HS-27A (cell line): ENCODE measurements at places on chromosomes 12 and 14.

DNA sequence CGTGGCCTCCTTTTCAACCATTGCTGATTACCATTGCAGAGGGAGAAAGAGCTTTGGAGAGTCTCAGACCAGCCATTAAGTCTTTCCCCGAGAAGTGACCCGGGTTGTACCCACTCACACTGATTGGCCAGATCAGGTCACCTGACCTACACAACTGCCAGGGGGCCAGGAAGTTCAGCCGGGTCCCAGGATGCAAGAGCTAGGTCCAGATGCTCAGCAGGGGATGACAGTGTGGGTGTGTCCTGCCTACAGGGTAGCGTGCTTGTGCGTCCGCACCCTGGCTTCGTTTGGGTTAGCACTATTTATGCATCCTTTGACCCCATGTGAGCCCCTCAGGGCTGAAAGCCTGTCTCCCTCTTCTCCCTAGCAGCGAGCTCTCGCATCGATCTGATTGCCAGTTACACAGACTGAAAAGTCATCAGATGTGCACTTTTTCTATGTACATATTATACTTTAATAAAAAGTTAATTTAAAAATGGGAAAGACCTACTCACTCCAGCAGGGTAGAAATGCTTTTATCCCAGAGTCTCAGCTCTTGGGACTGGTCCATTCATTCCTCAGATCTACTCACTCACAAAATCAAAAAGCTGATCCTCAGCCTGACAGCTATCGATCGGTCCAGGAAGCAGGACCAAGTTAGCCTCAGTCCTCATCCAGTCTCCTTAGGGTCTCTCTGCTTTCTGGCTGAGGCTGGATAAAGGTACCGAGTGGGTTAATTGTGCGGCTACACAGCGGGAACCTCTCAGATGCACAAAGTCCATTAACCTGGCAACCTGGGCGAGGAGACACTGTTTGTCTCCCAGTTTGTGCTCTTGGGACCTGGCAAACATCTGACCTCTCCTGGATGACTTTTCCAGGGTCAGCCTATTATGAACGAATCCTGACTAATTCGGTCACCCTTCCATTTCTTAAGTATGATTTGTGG lies 68.0 kb downstream of the SERPINA3 start:
- DNase-seq = no peak

- peak; percentile 90 for DNase-seq
Observed at GRCh38 chr12:6540181-6540877, 6.0 kb downstream of the GAPDH start.

DNA sequence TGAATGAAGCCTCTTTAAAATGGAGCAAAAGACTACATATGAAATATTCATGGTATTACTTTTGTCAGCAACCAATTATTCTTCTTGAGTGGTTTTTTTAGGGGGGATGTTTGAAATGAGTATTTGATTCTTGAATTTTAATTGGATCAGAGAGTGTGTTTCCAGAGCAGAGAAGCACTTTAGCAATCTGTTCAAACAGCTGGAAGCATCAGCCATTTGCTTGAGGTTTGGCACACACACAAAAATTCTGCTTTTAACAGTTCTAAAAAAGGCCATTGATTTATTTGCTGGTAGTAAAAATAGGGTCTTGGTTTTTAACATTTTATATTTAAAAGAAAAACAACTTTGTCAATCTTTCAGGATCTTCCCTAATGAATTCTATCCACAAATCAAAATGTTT lies 292.7 kb downstream of the LRFN5 start:
- DNase-seq = no peak

GRCh38 chr14:100466111-100466856 lies 120.9 kb downstream of the BEGAIN start:
- no peak for DNase-seq

DNA sequence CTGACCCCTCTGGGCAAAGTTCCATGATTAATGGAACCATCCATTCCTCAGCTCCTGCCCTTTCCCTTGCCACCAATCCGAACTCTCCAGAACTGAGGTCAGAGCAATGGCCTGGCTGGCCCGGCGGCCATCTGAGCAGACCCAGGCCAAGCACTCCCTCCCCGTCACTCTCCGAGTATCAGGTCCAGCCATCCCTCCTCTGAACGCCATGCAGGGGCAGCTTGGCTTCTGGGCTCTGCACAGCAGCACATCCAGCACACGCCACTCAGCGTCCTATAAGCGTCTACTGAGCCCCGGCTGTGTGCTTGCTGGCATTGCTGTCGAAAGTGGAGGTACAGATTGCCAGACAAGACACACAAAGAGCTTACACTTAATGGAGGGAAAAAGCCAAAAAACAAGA lies 34.3 kb upstream of the VWF start:
- no peak for DNase-seq

DNA sequence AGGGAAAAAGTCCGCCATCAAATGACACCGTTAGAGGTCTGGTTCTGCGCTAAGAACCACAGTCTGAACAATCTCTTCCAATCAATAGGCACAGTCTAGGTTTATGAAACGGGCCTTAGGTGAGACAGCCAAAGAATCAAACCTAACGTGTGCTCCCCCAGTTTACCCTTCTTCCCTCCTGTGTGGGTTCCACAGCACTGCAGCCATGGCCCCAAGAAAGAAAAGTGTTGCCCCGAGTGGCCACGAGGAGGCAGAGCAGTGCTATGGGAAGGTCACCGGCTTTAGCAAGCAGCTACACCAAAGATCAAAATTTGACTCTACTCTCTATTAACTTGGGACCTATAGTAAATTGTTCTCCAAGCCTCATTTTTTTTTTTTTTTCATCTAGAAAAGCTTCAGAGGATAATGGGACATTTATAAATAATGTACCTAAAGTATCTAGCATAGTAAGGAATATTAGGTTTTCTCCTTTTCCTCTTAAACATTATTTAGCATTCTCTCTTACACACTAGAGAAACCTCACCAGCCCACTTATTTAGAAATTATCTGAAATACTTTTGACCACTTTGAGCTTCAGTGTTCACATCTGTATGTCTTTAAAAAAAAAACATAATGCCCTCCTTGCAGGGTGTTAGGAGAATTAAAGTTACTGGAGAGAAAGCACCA lies 70.2 kb upstream of the GPHB5 start:
- DNase-seq = no peak

DNA sequence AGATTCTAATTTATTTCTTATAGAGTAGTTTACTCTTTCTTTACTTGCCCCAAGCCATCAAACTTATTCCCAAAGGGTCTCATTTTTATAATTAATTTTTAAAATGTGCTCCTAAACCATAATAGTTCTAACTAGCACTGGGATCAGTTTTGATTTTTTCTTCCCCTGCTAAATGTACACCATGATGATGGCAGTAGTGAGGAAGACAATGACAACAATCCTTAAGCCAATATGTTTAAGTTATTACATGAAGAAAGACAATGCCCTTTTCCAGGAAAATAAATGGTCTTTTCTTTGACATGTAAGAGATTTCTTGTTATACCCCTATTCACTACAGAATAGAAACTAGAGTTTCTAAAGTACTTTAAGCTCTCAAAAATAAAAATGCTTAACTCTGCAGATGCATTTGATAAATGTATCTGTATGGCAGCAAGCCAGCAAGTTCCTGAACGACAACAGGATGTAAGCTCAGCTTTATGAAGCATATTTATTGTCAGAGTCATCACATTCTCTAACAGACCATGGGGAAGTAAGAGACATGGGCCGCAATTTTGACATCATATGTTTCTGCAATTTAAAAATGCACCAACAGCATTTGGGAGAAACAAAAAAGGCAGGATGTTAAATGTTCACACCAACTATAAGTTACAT lies 36.0 kb upstream of the SNX6 start:
- peak; percentile 95 for DNase-seq

GRCh38 chr12:16063726-16064125 lies 152.6 kb downstream of the DERA start:
- DNase-seq = no peak

GRCh38 chr12:92810370-92810769 lies 107.6 kb downstream of the PLEKHG7 start:
- no peak for DNase-seq

- DNase-seq = no peak
Observed at GRCh38 chr12:13242936-13243335, 46.4 kb downstream of the EMP1 start.

DNA sequence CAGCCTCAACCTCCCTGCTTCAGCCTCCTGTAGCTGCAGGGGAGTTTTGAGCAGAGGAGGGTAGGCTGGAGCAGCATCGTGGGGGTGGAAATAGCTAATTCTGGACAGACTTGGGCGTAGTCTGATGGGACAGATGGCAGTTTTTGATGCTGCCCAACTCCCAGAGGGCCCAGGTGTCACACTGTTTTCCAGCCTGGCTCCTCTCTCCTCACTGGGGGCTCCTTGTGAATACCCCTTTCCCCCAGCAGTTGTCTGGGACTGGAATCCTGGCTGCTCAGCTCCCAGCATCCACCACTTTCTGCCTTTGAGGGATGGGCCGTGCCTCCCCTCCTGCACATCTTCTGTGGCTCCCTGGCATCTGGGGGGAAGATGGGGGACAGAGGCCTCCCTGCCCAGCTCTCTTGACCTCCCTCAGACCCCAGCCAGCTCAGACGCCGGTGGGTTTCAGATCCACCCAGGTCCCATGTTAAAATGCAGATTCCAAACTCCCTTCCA lies 34.0 kb downstream of the SH2B3 start:
- DNase-seq = no peak

GRCh38 chr14:59407246-59408010 lies 57.8 kb downstream of the GPR135 start:
- DNase-seq = peak; percentile 54

GRCh38 chr14:23704890-23705289 lies 68.7 kb downstream of the DHRS2 start:
- no peak for DNase-seq

DNA sequence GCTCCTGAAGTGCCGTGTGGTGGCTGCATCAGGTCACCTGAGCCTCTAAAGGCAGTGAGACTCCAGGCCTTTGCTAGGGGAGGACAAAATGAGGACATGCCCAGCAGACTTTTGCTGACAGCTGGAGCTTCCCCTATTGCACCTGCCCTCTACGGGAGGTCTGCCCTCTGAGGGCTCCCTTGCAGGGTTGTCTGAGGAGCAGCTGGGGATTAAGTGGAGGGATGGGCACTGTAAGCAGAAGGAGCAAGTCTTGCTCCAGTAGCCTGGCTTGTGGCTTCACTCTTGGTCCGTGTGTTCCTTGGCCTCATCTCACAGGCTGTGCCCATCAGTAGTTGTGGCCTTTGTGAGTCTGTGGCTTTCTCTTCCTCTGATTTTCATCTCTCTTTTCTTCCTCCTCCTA lies 66.9 kb upstream of the NRXN3 start:
- DNase-seq = no peak

DNA sequence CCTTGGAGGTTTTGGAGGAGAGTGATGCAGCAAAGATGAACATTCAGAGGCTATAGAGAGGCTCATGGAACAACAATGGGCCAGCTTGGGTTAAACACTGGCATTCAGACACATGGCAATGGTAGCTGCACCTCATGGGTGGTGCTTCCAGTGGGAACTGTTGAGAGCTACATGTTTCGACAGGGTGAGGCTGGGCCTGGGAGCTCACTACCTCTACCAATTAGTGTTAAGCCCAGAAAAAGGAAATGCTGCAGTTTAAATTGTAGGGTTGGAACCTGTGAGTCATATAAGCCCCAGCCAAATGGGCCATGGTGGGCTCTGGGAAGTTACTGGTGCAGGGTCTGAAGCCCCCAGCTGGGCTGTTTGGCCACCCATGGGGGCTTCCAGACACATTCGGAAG lies 279.7 kb downstream of the ZFP36L1 start:
- DNase-seq = no peak

- no peak for DNase-seq
Observed at GRCh38 chr12:124713436-124714082, 146.1 kb upstream of the NCOR2 start.

DNA sequence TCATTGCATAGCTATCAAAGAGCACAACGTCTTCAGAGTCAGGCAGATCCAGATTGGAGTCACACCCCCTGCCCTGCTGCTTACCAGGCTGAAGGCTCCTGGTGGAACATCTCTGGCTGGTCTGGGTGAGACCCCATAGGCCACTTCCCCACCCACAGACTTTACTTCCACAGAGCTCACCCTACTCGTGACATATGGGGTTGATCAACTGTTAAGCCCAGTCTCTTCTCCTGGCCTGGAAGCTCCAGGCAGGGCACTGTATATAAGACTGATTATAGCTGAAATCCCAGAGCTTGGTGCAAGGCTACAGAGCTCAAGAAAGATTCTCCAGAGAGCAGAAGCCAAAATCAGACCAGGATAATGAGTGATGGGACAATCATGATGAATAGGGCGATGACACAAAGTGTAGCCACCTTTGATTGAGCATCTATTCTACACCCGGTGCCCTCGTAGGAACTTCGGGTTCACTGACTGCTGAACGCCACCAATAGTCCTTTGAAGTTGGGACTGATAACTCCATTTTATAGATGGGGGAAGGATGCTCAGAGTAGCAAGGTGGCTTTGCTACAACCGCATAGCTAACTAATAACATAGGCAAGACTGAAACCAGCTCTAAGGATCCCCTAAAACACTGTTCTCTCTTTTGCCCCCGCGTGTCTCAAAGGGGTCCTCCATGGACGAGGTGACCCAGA lies 287.8 kb downstream of the BCL11B start:
- DNase-seq = no peak

- DNase-seq = no peak
Observed at GRCh38 chr12:110921262-110921661, 883 bp upstream of the MYL2 start.

DNA sequence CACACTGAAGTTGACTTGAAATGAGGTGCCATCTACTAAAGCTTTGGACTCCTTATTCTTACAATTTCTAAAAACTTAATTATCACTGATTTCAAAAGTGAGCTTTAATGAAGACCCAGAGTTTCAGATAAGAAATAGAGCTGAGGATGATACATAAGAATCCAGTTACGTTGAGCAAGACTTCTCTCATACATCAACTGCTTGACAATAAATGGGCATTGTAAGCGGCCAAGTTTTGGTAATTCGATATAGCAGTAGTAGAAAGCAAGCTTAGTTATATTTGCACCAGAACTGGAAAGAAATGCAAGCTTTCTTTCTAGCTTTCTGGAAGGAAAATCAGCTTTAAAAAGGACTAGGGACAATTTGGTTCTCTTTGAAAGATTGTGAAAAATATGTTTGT lies 1359.6 kb downstream of the FSCB start:
- DNase-seq = no peak
